ENCODE measurements at places on chromosomes 2 and 18.

DNA sequence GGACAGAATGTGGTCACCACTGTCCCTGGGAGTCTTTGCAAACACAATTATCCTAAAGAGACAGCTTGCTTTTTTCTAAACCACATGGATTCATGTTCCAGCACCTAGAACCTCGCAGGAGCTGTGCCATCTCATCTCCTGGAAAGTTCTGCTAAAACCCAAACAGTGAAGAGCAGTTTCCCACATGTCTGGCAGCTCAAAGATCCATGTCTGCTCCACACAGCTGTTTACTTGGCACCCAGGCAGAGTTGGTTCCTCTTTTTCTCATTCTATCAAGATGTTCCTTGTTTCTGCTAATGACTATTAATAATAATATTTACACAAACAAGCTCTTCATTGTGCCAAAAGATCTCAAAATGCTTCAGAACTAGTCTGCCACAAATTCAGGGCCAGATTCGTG lies 30.1 kb upstream of the PID1 start:
- no peak for DNase-seq

- no peak for DNase-seq
Observed at GRCh38 chr18:56458770-56459712, 179.4 kb downstream of the TXNL1 start.

DNA sequence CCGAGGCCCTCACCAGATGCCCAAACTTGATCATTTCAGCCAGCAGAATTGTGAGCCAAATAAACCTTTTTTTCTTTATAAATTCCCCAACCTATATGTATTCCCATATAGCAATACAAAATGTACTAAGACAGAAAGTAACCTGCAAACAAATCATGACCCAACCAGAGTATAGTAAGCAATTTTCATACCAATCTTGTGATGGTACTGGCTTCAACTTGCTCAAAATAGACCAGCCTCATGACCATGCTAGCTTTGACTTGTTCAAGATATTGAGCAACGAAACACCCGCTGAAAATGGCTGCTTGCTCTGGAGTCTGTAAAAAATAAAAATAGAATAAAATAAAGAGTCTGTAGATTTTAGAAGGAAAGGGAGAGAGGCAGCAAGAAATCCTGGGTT lies 97.6 kb downstream of the C1D start:
- DNase-seq: no peak

GRCh38 chr2:226325526-226325925 lies 474.1 kb downstream of the IRS1 start:
- no peak for DNase-seq

DNA sequence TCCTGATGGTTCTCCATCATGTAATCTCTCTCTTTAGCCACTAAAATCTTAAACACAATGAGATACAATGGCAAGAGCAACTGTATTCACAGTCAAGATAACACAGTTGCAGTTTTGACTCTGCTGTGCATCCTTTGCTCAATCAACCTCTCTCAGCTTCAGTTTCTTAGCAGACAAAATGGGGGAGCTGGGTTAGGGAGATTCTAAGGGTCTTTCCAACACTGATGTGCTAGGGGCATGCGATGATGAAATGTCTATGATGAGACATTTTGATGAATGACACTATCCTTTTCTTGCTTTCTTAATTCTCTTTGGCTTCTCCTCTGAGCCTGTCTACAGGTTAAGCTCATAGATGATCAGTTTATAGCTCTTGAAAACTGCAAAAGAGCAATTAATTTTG lies 1.1 kb downstream of the SERPINB10 start:
- DNase-seq: no peak

- DNase-seq: no peak
Observed at GRCh38 chr2:236107942-236108625, 60.1 kb downstream of the GBX2 start.

DNA sequence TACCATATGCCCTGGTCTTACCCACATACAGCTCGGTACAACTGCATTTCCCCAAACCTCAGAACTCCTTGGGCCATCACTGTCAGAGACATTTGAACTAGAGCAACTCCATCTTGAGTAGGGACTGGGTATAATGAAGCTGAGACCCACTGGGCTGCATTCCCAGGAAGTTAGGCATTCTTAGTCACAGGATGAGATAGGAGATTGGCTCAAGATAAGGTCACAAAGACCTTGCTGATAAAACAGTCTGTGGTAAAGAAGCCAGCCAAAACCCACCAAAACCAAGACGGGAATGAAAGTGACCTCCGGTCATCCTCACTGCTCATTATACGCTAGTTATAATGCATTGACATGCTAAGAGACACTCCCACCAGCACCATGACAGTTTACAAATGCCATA lies 131.3 kb downstream of the PIK3C3 start:
- DNase-seq: no peak

GRCh38 chr2:157891643-157892041 lies 15.5 kb upstream of the ACVR1 start:
- DNase-seq: no peak

DNA sequence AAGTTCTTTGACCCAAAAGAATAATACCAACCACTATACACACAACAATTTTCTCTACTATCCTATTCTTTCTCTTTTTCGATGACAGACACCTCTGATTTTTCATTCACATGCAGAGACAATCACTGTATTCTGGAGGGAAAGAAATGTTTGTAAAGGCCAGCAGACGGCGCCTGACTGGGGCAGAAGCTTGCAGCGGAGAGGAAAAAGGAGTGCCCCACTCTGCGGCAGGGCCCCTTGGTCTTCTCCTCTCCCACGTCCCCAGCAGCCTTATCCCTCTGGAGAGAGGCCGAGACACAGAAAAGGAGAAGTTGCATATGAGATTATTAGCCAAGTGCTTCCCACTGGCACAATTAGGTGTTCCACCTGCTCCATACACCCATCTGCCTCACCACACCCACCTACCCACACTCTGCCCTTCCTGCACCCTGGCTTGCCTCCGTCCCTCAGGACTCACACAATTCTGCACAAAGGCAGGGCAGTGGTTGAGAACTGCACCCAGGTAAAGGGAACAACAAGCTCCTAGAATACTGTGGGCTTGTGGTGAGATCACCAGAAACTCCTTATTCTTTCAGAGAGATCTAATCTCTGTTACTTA lies 687.3 kb downstream of the NRXN1 start:
- no peak for DNase-seq

DNA sequence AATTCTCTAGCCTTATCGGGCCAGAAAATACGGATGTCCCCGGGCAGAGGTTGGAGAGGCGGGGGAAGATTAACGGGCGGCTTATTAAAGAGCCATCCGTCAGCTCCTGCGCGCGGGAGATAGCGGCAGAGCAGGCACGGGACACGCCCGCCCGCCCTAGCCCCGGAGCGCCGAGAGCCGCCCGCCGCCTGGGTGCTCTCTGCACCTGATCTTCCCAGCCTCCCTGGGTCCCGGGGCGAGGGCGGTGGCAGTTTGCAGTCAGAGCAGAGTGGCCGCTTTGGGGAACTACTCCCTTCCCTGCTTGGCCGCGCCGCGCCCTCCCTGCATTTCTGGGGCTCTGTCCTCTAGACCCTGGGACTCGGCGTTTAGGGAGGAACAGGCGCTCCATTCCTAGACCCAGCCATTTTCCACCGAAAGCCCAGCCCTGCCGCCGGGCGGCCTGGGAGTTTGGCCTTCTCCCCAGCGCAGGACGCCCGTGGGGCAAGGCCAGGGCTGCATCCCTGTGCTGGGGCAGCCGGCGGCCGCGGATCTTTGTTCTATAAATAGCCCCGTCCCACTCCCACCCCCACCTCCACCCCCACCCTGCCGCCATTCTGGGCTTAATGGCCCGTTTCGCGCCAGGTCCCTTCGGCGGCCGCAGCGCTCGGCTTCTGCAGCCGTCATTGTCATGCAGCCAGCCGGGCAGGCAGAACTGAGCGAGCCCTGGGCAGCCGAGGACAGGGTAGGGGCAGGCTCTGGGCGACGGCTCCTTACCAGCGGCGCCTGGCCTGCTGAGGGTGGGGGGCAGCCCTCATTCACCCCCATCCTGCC lies 6.6 kb downstream of the GAD1 start:
- DNase-seq: no peak

DNA sequence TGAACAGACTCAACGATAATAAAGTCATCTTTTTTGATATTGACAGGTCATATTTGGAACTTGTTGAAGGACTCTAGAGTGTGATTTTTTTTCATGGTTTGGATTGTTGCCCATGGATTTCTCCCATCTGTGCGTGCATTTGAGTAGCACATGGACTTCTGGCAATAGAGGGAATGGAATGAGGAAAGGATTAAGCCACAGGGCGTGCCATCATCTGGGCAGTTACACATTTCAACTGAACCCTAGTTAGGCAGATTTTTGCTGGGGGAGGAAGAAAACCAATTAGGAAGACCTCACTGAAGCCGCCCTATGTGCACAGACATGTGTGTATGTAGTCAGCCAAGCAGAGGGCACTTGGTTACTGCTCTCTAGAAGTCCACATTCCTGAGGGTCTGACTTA lies 72.6 kb downstream of the TPGS2 start:
- DNase-seq: no peak

DNA sequence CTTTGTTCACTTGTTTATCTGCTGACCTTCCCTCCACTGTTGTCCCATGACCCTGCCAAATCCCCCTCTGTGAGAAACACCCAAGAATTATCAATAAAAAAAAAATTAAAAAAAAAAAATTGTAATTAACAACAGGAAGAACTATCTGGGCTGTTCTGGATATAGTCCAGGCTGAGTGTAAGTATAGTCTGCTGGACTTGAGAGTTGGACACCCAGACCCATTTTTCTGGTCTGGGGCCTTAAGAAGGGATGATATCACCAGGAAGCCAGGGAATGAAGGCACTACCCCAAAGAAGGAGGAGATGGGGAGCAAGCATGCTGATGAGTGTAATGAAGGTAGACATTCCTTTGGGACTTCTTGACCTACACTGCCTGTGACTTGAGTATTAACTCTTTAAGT lies 72.1 kb upstream of the ZFP36L2 start:
- no peak for DNase-seq
